ENCODE measurements at places on chromosomes 3 and 15.
A peak's percentile ranks its signal among the peaks of the same experiment; 100 is the strongest.

DNA sequence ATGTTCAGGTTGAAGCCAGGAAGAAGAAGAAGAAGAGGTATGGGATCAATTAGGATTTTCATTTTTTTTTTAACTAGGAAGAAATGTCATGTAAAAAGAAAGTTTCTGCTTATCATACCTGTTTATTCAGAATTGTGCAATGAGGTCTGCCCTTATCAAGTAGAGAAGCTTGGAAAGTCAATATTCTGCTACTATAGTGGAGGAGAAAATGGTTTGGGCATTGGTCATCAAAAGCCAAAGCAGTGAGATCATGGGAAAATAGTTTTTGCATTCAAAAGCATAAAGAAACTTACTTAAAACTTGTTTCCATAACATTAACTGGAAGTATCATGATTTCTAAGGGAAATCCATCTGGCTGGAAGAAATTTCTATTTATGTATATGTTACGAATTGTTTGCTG lies 1239.2 kb downstream of the NSUN3 start:
- no peak for DNase-seq

DNA sequence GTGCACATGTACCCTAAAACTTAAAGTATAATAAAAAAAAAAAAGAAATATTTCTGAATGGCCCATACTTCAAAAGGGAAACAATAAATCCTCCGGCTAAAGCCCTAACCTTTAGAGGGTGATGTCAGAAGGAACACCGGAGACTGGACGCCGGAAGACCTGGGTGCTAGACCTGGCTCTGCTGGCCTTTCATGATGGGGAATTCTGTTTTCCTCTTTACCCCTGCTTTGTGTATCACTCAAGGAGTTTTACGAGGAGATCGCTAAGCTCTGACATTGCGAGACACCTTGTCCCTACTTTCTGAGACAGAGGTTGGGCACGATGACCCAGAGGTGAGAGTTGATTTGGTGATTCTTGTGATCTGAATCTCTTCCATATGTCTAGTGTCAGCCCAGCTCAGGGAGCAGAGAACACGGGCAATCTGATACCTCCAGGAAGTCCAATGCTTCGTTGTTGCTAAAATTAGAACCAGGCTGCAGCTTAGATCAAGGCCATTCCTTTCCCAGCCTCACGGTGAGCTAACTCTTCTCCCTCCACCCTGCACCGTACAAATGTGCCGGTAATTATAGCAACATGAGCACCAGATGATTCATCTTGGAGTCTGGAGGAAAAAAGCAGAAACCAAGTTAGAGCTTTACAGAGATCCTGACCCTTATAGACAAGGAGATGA lies 42.0 kb upstream of the CFAP161 start:
- DNase-seq = no peak

DNA sequence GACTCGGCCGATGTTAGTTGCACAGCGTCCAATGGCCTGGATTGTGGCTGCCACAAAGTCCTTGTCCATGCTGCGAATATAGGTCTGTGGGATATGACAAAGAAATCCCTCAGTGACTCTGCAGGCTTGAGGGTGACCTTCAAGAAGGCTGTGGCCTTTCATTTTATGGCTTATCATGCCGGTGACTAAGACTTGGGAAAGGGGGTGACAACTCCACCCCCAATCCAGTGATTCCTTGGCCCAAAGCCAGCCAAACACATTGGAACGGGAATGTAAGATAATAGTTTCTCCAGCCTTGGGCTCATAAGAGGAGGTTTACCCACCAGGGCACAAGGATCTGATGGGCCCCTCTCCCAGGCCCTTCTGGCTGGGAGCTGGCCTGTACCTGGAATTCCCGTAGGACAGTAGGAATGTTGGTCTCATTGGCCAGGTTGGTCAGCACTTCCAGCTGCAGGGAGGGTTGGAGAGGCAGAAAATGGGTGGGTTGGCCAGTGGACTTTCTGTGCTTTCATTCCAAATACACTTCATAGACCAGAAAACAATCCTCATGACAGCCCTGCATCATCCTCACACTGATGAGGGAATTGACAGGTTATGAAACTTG lies 30.7 kb upstream of the CPEB1 start:
- no peak for DNase-seq

DNA sequence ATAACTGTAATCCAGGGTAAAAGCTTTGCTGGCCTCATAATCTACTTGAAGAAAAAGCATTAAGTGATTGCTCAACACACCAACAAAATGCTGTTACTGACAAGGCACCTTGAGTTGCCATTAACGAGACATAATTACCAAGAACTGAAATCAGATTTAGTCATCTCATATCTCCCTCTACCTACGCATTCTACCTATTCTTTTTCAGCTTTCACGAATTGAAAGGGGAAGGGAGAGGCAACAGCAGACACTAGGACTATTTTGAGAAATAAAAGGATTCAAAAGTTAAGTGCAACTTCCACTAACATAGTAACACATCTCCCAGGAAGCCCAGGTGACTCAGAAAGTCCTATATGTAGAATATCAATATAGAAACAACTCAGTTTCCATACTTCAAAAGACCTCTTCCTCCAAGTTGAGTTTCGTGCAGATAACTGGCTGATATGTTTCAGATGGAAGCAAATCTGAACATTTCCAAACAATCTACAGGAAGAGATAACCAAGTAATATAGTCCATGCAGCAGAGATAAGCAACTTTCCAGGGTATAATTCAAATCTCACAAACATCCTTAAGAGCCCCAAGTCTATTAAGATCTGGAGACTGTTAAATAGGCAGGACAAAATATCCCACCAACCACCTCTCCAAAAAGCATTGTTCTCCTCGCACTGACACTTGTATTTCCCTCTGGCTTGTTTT lies 1.9 kb downstream of the OSBPL10 start:
- no peak for DNase-seq

- no peak for DNase-seq
Observed at GRCh38 chr3:119236756-119237155, 3.9 kb downstream of the B4GALT4 start.

- DNase-seq = no peak
Observed at GRCh38 chr3:76694063-76694462, 345.8 kb upstream of the ROBO2 start.

DNA sequence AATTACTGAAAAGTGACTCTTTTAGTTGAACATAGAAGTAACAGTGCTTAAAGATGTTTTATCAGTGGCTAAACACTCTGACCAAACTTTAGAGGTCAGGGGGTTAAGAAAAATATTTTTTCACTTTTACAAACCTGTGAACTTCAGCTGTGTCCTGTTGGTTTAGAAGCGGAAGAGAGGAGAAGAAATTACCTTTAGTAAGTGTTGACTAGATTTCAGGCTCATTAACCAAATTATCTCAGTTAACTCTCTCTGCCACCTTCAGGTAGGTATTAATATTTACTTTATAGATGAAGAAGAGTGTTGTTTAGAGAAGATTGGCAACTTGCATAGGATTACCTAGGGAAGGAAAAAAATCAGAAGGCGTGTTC lies 151.9 kb upstream of the CMC1 start:
- no peak for DNase-seq

- no peak for DNase-seq
Observed at GRCh38 chr15:101660005-101660404, 7.8 kb upstream of the TM2D3 start.

DNA sequence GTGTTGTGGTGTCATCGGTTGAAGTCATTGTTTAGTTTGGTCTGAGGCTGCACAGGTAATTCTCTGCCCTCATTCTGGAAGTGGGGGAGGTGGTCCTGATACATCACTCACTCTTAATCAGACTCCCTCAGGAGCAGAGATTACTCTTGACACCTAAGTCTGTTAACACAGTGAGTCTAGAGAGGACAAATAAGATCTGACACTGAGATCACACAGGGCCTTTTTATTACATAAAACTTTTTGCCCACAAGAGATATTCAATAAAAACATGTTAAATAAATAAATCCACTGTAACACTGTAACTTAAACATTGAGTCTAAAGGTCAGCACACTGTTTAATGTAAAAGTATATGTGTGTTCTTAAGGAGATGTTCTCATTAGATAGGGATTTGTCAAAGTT lies 57.1 kb upstream of the MBNL1 start:
- DNase-seq = no peak

DNA sequence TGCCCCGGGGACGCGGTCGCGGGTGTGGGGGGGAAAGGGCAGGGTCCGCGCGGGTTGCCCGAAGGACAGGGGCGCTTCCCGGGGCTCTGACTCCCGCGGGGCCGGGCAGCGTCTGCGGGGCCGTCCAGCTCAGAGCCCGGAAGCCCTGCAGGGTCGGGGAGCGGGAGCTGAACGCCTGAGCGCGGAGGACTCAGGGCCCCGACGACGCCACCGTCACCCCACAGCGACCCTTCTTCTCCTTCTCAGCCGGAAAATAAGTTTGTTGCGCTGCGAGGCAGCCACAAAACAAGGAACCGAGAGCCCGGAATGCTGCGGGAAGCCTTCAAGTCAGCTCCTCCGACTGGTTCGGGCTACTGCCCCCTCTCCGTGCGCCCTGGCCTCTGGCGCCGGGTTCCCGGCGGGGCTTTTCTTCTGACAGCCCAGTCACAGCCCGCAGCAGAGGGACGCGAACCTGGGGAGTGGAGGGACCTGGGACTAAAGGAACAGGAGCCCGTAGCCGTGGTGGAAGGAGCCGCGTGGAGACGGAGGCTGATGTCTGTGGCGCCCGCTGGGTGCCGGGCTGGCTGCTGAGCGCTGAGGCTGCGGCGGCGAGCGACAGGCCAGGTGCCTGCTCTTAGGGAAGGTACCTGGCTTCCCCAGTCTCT lies 484 bp downstream of the CNTN4 start:
- peak; percentile 89 for DNase-seq

DNA sequence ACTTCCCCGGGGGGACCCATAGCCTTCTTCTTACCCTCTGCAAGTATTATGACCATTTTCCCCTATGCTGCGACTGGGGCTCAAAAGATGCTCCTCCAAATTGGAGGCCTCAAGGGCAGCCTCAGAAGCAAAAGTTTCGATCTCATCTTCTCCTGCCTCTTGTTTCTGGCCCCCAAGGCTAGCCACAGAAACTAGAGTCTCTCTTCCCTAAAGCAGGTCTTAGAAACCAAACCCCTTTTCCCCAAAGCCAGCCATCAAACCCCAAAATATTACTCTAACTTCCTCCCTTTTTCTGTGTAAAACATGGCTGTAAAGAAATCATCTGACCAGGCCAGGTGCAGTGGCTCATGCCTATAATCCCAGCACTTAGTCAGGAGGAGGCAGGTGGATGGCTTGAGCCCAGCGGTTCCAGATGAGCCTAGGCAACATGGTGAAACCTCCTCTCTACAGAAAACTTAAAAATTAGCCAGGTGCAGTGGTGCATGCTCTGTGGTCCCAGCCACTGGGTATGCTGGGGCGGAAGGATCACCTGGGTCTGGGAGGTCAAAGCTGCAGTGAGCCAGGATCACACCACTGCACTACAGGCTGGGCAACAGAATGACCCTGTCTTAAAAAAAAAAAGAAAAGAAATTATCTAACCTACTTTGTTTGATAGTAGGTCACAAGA lies 36.7 kb upstream of the MFGE8 start:
- no peak for DNase-seq

DNA sequence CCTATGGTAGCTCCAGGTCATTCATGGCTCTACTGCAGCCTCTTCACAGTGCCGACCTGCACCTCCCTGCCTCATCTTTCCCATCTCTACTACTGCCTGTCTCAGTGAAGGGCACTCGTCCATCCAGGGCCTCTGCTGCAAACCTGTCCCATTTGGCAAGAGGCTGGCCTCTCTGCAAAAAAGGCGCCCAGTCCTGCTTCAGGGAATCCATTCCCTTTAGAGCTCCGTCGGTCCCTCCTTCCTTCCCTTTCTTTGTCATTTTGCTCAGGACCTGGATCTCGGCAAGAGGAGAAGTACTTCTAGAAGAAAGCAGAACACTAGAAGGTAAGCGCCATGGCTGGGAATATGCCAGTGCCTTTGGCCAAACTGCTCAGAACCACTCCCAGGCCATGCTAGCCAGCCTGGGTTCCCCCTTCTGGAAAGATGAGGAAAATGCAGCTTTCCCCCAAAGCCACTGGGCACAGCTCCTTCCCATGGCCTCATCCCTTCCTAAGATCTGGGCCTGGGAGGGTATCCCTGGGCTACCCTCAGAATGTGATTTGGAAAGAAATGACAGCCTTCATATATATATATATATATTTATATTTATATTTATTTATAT lies 6.4 kb upstream of the ISL2 start:
- no peak for DNase-seq

GRCh38 chr3:179929091-179929529 lies 107.6 kb downstream of the PEX5L start:
- no peak for DNase-seq

- no peak for DNase-seq
Observed at GRCh38 chr3:194132465-194133286, 3.3 kb upstream of the HES1 start.

DNA sequence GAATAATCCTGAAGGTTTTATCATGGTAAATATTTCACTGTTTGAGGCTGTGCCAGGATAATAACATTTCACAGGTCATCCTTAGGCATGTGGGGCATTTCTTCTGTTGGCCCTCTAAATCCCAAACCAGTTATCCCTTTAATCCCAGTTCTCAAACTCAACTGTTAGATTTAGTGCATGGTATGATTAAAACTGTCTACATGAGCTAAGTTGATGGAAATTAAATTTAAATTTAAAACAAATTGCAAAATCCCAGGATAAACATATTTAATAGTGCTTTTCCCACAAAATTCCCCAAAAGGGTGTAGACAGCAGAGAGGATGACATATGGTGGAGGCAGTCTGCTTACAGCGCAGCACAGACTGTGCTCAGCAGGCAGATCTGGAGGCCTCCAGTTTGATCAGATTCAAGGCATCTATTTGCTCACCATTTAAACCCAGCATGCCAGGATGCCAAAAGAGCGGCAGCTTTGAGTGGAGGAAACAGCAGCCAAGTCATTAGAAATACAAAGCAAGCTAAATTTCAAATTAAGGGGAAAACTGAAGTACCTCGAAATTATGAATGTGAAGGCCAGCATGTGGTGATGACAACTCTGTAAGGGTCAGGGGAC lies 325.8 kb downstream of the KCNH8 start:
- DNase-seq = no peak

All from posterior cingulate gyrus (tissue), 11 donors.